Foreskin melanocyte (primary cell): ENCODE measurements at places on chromosomes 5 and 9.

GRCh38 chr9:34492051-34492450 is 30.7 kb downstream of the ENHO start:
- DNase-seq: no peak

- DNase-seq: no peak
Observed at GRCh38 chr5:154285661-154286408, 95.3 kb downstream of the GALNT10 start.

- no peak for DNase-seq
Observed at GRCh38 chr5:35282810-35283209, 52.5 kb upstream of the PRLR start.

DNA sequence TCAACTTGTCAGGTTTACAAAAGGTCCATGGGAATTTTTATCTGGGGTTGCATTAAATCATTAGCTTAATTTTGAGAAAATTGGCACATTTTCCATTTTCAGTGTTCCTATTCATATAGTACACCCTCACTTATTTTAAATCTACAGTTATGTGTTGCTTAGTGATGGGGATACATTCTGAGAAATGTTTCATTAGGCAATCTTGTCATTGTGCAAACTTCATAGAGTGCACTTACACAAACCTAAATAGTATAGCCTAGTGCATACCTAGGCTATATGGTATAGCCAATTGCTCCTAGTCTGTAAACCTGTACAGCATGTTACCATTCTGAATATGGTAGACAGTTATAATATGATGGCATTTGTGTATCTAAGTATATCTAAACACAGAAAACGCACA is 19.8 kb upstream of the FAM151B start:
- no peak for DNase-seq

DNA sequence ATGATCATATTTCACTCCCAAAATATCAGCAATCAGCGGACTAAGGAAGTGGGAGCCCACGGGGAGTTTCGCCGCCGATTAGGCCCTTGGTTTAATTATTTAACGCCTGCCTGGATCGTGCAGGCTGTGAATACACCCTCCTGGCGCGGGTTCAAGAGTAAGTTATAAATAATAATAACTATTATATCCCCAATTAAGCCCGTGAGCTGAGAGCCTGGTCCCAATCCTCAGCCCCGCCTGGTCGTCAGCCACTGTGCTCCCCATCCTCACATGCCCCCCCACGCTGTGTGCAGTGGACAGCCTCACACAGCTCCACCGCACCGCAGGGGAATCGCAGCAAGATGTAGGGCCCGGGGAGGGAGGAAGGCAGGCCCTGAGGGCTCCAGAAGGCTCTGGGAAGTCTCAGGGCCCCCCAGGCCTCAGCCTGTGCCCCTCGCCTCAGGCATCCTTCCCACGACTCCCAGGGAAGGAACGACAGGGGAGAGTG is 10.8 kb upstream of the PRRX2 start:
- DNase-seq: no peak

DNA sequence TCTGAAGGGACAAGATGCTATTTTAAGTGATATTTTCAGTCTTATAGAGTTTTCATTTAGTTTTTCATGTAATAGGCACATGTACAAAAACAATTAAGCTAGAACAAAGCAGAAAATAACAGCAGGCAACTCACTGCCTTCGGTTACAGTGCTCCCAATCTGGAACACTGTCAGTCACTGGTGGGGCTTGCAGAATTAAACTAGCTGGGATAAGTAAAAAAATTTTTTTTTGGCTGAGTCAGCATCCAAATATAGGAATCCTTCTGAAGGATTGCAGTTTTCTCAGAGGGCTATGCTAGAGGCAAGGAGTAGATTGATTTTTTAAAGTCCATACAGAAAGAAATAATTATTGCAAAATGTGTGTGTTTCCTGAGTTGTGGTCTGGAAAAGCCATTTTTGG is 250.2 kb upstream of the RFX3 start:
- DNase-seq: no peak

DNA sequence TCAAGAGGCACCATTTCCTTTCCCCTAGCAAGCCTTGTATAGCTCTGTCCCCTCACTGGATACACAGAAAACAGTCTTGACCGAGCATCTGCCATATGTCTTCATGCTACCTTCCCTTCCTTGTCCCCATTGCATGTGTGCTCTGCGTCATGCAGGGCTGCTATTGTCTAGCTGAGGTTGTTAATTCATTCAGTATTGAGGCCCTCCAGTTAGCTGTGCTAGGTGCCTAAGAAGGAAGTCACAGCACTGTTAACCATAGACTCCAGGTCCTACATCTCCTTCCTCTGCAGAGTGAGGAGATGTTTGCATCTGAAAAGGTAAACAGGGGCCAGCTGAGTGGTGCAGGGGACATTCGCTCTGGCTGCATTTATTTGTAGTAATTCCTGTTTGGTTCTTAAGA is 48.2 kb downstream of the SLC1A3 start:
- no peak for DNase-seq

GRCh38 chr9:108537756-108538155 is 318.0 kb downstream of the ACTL7B start:
- DNase-seq: no peak

GRCh38 chr9:129341171-129341986 is 163.3 kb upstream of the IER5L start:
- no peak for DNase-seq

GRCh38 chr5:1066676-1067075 is 45.2 kb downstream of the SLC12A7 start:
- DNase-seq: no peak

DNA sequence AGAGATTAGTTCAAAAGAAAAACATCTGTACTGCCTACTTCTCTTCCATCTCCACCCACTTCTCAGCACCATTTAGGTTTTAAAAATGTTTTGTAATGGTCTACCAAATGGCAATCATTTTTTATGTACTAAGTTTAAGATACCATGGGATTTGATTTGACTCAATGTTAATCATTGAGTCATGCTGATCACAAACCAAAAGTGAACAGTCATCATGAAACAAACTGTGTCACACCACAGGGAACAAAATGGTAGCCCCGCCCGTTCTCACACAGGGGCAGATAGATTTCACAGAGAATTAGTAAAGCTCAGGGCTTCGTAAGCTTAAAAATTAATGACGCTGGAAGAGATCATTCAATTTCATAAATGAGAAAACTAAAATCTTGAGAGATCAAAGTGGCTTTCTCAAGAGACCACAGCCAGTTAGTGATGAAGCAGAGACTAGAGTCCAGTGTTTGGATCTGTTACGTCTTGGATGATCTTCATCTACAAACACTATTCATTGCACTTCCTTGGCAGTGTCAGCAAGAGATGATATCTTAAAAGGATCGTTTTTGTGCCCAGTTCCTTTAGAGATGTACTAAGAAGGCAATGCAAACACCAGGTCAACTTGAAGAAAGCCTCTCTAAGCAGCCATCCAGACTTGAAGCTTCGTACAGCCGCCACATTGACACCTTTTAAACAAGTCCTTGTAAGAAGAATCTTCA is 33.9 kb upstream of the TRIO start:
- DNase-seq: no peak
